Activated T-helper 1 cell treated with anti-CD3 and anti-CD28 coated beads, Interleukin-12 subunit alpha, Interleukin-12 subunit beta, Interleukin-2, Interleukin-4 antibody, amounts not matched to agents 30 ng/mL and 10 ng/mL and 1 ng/mL, durations not matched to agents 14 hours and 24 hours and 36 hours (primary cell): ENCODE measurements at places on chromosomes 3 and 15.

DNA sequence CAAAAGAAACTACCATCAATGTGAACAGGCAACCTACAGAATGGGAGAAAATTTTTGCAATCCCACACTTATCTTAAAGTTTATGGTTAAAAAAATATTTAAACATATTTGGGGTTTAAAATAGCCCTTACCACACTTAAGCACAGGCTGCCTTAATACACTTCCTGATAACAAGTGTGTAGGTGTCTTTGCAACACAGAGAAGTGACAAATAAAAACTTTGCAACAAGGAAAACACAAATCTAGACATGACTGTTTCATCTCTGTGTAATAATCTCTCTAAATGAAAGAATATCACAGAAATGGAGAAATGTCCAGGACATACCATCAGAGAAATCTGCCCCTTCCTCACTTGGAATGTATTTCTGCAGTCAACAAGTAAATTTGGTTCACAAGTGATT is 464.1 kb upstream of the ARHGEF26 start:
- no peaks in the 10 kb centered on the region for H3K4me1 ChIP-seq
- DNase-seq, result no peak
- H3K36me3 ChIP-seq, result peaks cover 2% of the 10 kb centered on the region
- no peaks in the 10 kb centered on the region for H3K27me3 ChIP-seq
- no peak overlapping the region for H3K4me3 ChIP-seq
- H3K27ac ChIP-seq, result no peak overlapping the region

- no peak overlapping the region for H3K27ac ChIP-seq
- no peaks in the 10 kb centered on the region for H3K36me3 ChIP-seq
- H3K4me3 ChIP-seq, result no peak overlapping the region
- DNase-seq, result no peak
Measured at GRCh38 chr15:29635513-29636098, 186.7 kb downstream of the TJP1 start.

DNA sequence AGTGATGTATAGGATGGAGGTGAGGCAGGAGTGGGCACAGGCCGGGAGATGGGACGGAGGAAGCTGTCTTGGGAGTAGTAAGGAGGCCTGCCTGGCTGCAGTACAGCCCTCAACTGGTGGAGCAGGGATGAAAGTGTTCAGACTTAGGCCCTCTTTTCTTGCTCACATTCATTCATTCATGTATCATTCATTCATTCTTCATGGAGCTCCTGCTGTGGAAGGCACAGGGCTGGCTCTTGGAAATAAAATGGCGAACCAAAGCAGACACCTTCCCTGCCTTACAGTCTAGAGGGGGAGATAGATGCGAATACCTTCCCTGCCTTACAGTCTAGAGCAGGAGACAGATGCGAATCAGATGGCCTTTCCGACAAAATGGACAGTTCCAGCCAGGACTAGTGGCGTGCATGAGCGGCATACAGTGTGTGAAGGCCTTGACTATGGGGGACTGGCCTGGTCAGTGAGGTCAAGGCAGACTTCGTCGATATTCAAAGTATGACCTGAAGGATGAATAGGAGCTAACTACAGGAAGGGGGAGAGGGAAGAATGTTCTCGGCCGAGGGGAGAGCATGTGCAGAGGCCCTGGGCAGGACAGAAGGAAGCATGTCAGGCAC is 143.2 kb upstream of the TLE3 start:
- no peak overlapping the region for H3K4me3 ChIP-seq
- peaks cover 43% of the 10 kb centered on the region for H3K4me1 ChIP-seq
- peaks cover 2% of the 10 kb centered on the region for H3K36me3 ChIP-seq
- H3K27me3 ChIP-seq, result peaks cover 42% of the 10 kb centered on the region

GRCh38 chr15:93314245-93314644 is 225.2 kb upstream of the RGMA start:
- no peaks in the 10 kb centered on the region for H3K4me1 ChIP-seq
- no peak overlapping the region for H3K27ac ChIP-seq
- no peak overlapping the region for H3K4me3 ChIP-seq
- H3K36me3 ChIP-seq, result no peaks in the 10 kb centered on the region

DNA sequence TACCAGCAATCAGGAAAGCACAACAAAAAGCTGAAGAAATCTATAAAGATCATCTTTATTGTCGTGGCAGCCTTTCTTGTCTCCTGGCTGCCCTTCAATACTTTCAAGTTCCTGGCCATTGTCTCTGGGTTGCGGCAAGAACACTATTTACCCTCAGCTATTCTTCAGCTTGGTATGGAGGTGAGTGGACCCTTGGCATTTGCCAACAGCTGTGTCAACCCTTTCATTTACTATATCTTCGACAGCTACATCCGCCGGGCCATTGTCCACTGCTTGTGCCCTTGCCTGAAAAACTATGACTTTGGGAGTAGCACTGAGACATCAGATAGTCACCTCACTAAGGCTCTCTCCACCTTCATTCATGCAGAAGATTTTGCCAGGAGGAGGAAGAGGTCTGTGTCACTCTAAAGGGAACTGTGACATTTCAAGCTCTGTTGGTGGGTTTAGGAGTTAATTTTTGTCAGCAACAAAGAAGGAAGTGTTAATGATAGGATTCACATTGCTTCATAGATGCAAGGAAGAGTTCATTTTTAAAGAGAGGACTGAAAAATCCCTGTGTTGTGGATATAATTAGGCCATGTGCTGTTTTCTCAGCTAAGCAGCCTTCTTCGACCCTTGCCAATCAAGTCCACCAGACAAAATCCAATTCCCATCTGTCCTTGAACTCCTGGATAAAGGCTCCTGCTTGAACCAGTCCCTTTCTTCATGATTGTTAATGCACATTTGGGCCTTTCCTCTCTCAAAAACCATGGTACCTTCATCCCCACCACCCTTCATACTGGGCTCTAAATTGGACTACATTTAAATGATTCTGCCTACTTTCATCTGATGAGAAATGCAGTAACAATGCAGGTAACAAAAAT is 1.2 kb downstream of the GPR15 start:
- peak overlapping the region; percentile 80 for H3K4me3 ChIP-seq
- H3K36me3 ChIP-seq, result peaks cover 31% of the 10 kb centered on the region
- H3K27ac ChIP-seq, result peak overlapping the region; percentile 66
- H3K4me1 ChIP-seq, result peaks cover 67% of the 10 kb centered on the region
- no peak for DNase-seq
- no peaks in the 10 kb centered on the region for H3K27me3 ChIP-seq

DNA sequence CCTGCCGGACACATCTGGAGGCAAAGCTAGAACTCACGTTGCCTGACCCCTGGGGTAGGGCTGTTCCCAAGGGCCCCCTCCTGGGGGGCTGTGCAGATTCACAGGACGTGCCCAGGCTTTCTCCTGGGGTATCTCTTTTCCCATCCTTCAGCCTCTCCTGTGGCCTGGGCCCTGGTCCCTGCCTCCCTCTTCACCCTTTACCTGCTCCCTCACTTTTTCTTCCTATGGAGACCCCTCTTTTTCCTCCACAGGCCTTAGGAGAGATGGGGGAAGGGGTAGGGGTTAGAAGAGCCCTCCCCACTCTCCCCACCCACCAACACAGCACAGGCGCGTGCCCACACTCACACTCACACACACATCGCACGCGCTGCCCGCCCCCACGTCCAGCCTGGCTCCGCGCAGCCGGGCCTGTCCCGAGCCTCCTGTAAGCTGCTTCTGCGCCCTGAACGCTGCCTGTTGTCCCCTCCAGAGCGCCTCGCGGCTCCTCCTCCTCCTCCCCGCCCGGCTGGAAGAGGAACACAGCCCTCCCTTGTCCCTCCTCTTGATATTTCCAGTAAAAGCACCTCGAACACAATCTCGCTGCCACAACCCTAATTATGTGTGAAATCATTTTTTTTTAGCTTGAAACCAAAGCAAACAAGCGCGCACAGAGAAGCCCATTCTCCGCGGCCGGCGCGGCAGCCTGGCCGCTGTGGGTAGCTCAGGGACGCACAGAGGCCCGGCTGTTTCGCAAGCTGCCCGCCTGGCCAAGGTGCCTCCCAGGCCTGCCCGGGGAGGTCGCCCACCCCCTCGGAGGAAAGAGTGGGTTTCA is 33.9 kb upstream of the ACAN start:
- H3K4me3 ChIP-seq, result no peak overlapping the region
- no peaks in the 10 kb centered on the region for H3K36me3 ChIP-seq
- no peaks in the 10 kb centered on the region for H3K4me1 ChIP-seq
- DNase-seq, result no peak
- H3K27ac ChIP-seq, result no peak overlapping the region
